Spinal cord (tissue), 10 donors: ENCODE measurements at places on chromosomes 12 and 14.

- peak; percentile 42 for DNase-seq
Measured at GRCh38 chr14:76647697-76648298, 113.5 kb upstream of the VASH1 start.

- no peak for DNase-seq
Measured at GRCh38 chr12:103278329-103278728, 217.4 kb downstream of the C12orf42 start.

- DNase-seq = no peak
Measured at GRCh38 chr12:64660237-64661018, 50.1 kb downstream of the RASSF3 start.

DNA sequence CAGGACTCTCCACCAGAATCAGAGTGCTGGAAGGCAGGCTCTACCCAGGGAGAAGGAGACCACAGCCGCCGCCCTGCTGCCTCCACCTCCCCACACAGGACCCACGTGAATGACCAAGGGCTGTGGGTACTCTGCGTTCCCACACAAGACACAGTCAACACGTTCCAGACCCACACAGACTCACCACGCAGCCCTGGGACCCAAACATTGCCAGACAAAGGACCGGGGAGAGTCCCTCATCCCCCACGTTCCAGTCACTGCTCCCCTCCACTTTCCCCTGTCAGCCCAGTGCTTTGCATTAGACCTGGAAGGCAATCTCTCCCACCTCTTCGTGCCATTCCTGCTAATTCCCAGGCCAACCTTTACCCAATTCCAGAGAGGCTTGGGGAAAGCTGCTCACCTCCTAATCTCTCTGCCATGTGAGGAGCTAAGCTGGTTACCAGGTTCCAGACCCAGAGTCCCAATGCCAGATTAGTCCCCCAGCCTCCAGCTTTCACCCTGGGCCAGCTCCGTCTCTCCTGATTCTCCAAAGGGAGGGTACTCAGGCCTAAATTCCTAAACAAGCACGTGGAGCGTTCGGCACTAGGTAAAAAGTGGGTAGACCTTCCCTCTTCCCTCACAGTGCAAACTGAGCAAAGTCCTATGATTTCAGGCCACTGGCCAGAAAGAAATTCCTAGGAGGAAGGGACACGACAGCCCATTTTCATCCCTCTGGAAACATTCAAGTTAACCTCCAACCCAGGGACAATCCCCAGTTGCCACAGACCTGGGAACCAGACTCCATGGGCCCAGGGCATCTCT lies 4.9 kb downstream of the SLC6A13 start:
- no peak for DNase-seq

GRCh38 chr12:32569259-32569658 lies 109.8 kb upstream of the DNM1L start:
- DNase-seq = no peak
